ENCODE measurements at places on chromosomes 7 and 10.
A peak's percentile ranks its signal among the peaks of the same experiment; 100 is the strongest.

GRCh38 chr10:43407148-43407575 is 1.8 kb downstream of the HNRNPF start:
- H3K4me3 ChIP-seq = peak overlapping the region; percentile 97
- H3K36me3 ChIP-seq = no peaks in the 10 kb centered on the region
- H3K27ac ChIP-seq = peak overlapping the region; percentile 99
- DNase-seq = no peak

- H3K4me3 ChIP-seq = no peak overlapping the region
- no peak for DNase-seq
- no peak overlapping the region for H3K27ac ChIP-seq
- no peaks in the 10 kb centered on the region for H3K36me3 ChIP-seq
- no peaks in the 10 kb centered on the region for H3K27me3 ChIP-seq
These were observed 114.7 kb upstream of the EGFR start for GRCh38 chr7:54904130-54904529.

GRCh38 chr10:78929541-78929940 is 139.2 kb upstream of the ZMIZ1 start:
- no peaks in the 10 kb centered on the region for H3K36me3 ChIP-seq
- H3K4me1 ChIP-seq = peaks cover 2% of the 10 kb centered on the region
- H3K27ac ChIP-seq = no peak overlapping the region
- peaks cover 3% of the 10 kb centered on the region for H3K27me3 ChIP-seq

GRCh38 chr10:5360318-5360915 is 4.3 kb upstream of the UCN3 start:
- no peak overlapping the region for H3K27ac ChIP-seq
- no peaks in the 10 kb centered on the region for H3K36me3 ChIP-seq
- no peaks in the 10 kb centered on the region for H3K27me3 ChIP-seq
- no peak for DNase-seq

GRCh38 chr10:93639791-93640190 is 27.5 kb downstream of the PDE6C start:
- H3K4me3 ChIP-seq = no peak overlapping the region
- no peaks in the 10 kb centered on the region for H3K27me3 ChIP-seq
- no peak for DNase-seq
- H3K36me3 ChIP-seq = no peaks in the 10 kb centered on the region
- no peak overlapping the region for H3K27ac ChIP-seq

DNA sequence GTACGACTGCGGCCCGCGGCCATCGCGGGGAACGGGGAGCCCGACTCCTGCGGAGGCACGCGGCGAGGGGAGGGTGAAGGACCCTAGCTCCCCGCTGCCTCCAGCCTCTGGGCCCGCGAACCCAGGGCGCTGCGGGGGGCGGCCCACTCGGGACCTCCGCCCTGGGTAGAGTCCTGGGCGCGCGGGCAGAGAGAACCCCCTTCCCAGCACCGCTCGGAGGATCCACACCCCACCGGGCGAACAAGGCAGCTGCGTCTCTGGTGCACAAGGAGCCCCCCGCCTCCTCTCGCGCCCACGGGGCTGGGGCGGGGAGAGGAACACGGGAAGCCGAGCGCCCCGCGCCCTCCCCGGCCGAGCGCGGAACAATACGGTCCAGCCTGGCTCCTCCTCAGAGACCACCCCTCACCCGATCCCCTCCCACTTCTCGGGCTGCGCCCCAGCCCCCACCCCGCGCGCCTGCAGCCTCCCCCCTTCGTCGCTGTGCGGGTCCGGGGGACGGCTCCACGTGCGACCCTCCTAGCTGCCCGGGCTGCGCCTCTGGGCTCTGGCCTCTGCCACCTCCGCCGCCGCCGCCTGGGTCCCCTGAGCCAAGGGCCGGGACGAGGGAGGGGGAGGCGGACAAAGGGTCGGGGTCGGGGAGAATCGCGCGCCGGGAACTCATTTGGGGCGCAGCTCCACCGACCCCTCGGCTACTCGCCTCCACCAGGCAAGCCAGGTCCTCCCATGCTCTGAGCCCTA is at the start of gene WDR86:
Gene WDR86, minus strand, starts transcription at position 372 of the 738 bp plus-strand sequence. CDS start 449 bp downstream, outside the sequence.
- DNase-seq = peak; percentile 83
- no peaks in the 10 kb centered on the region for H3K36me3 ChIP-seq
- H3K27ac ChIP-seq = no peak within 1 kb of the TSS
- peak within 1 kb of the TSS; percentile 84 for H3K4me3 ChIP-seq
- H3K4me1 ChIP-seq = peaks cover 12% of the 10 kb centered on the region

DNA sequence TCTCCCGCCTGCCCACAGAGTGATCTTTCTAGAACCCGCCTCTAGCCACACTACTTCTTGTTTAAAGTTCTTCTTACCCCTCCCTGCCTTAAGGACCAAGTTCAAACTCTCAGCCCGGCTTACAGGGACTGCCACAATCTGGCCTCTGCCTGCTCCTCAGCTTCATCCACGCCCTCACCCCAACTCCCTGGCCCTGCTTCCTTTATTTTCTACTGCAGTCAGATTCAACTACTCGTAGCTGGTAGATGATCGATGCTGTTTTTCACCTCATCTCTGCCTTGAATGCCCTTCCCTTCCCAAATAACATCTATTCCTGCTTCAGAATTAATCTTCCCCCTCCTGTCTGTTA is 508.5 kb downstream of the RPS24 start:
- H3K4me1 ChIP-seq = no peaks in the 10 kb centered on the region
- H3K36me3 ChIP-seq = no peaks in the 10 kb centered on the region
- no peak for DNase-seq
- H3K4me3 ChIP-seq = no peak overlapping the region
- H3K27me3 ChIP-seq = no peaks in the 10 kb centered on the region

GRCh38 chr7:27184337-27185012 is 557 bp downstream of the HOXA11 start:
- peaks cover 100% of the 10 kb centered on the region for H3K27me3 ChIP-seq
- H3K4me1 ChIP-seq = peaks cover 27% of the 10 kb centered on the region
- H3K36me3 ChIP-seq = no peaks in the 10 kb centered on the region

GRCh38 chr7:80826520-80827238 is 92.2 kb downstream of the SEMA3C start:
- no peaks in the 10 kb centered on the region for H3K36me3 ChIP-seq
- no peak overlapping the region for H3K4me3 ChIP-seq
- no peak overlapping the region for H3K27ac ChIP-seq
- no peak for DNase-seq
- no peaks in the 10 kb centered on the region for H3K27me3 ChIP-seq

DNA sequence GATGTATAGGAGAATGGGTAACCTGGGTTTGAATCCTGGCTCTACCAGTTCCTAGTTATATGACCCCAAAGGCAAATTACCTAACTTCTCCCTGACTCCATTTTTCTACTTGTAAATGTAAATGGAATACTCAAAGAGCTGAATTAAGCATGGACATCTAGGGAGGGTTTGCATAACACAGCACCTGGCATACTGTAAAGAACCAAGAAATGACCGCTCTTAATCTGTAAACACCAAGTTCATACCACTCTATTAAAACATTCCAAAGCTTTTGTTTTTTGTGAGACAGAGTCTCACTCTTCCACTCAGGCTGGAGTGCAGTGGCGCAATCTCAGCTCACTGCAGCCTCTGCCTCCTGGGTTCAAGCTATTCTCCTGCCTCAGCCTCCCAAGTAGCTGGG is 19.6 kb downstream of the MPP7 start:
- H3K4me3 ChIP-seq = no peak overlapping the region
- H3K36me3 ChIP-seq = no peaks in the 10 kb centered on the region
- H3K27me3 ChIP-seq = peaks cover 1% of the 10 kb centered on the region

DNA sequence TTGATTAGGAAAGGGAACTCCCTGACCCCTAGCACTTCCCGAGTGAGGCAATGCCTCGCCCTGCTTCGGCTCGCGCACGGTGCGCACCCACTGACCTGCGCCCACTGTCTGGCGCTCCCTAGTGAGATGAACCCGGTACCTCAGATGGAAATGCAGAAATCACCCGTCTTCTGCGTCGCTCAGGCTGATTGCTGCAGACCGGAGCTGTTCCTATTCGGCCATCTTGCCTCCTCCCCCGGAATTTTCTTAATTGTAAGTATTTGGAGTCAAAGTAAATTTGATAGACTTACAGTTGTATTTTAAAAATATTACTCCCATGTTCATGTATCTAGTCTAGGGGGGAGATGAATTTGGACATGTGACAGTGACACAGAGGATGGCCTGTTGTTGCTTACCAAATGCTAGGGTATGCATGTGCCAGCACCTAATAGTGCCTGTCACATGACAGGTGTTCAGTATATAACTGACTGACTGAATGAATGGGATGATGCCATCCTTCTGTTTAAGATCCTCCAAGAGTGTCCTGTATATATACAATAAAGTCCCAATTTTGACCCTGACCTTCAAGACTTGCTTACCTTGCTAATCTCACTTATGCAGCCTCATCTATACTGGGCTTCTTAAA is 42.0 kb upstream of the ICA1 start:
- no peaks in the 10 kb centered on the region for H3K4me1 ChIP-seq
- H3K4me3 ChIP-seq = no peak overlapping the region
- H3K27ac ChIP-seq = no peak overlapping the region

DNA sequence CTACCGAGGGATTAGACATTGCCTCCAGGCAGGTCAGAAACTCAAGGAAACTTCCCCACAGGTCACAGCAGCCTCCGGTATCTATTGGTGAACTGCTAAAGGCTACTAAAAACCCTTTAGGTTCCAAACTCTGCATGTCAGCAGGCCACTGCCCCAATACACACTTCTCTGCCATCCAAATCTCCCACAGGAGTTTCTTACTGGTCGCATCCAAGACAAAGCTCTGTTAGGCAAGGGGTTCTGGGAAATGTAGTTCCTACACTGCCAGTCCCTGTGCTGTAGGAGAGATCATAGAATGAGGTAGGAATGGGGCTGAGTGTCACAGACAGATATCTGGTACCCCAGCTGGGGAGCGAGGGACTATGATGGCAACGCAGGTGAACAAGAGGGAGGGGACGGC is 757.0 kb upstream of the C7orf33 start:
- H3K36me3 ChIP-seq = no peaks in the 10 kb centered on the region
- H3K4me3 ChIP-seq = no peak overlapping the region
- no peak for DNase-seq
- no peaks in the 10 kb centered on the region for H3K27me3 ChIP-seq
- no peaks in the 10 kb centered on the region for H3K4me1 ChIP-seq
- H3K27ac ChIP-seq = 0 out of 2 replicates have a peak overlapping the region, but pooled peaks have one; percentile 10

- no peaks in the 10 kb centered on the region for H3K4me1 ChIP-seq
- no peaks in the 10 kb centered on the region for H3K36me3 ChIP-seq
- H3K4me3 ChIP-seq = no peak overlapping the region
- H3K27me3 ChIP-seq = no peaks in the 10 kb centered on the region
These were observed 30.6 kb downstream of the COL28A1 start for GRCh38 chr7:7504910-7505704.

GRCh38 chr10:3551761-3552160 is 233.2 kb downstream of the KLF6 start:
- DNase-seq = no peak
- no peak overlapping the region for H3K4me3 ChIP-seq
- no peaks in the 10 kb centered on the region for H3K27me3 ChIP-seq
- H3K4me1 ChIP-seq = no peaks in the 10 kb centered on the region
- H3K27ac ChIP-seq = no peak overlapping the region

GRCh38 chr10:129491123-129491734 is 24.2 kb downstream of the MGMT start:
- DNase-seq = no peak
- no peak overlapping the region for H3K4me3 ChIP-seq
- peaks cover 3% of the 10 kb centered on the region for H3K36me3 ChIP-seq
- no peaks in the 10 kb centered on the region for H3K27me3 ChIP-seq
- no peak overlapping the region for H3K27ac ChIP-seq
- H3K4me1 ChIP-seq = no peaks in the 10 kb centered on the region

DNA sequence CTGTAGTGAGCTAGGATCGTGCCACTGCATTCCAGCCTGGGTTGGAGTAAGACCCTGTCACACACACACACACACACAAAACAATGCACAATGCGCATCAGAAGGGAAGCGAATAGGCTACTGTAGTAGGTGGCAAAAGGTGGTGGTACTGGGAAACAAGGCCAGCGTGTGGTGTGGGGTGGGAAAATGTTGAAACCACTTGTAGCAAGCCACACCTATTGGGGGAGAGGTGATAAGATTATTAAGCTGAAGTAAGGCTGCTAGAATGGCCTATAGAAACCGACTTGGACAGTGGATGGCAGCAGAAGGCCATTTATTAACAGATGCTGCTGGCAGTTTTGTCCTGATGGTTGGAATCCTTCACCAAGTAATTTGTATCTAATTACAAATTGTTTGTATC is 7.2 kb upstream of the CHCHD1 start:
- H3K27me3 ChIP-seq = no peaks in the 10 kb centered on the region
- DNase-seq = no peak
- no peak overlapping the region for H3K27ac ChIP-seq
- peaks cover 12% of the 10 kb centered on the region for H3K36me3 ChIP-seq
- peaks cover 3% of the 10 kb centered on the region for H3K4me1 ChIP-seq
- H3K4me3 ChIP-seq = peak overlapping the region; percentile 22

DNA sequence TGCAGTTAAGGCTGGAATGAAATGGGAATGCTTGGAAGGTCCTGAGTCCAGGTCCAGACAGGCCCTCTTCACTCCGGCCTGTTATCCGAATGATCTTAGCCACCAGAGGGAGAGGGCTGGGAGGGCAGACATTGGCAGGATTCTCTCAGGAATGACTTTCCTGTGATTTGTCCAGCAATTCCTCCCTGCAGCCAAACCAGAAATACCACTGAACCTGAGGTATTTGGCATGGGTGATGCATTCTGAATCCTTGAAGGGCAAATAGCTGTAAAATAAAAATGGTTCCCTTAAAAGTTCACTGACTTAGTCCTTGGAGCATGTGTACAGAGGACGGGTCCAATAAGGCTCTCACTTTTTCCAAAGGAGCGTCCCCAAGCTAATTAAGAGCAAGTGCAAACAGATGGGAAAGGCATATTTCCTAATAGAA is 77.5 kb upstream of the HABP2 start:
- no peaks in the 10 kb centered on the region for H3K4me1 ChIP-seq
- DNase-seq = no peak
- H3K36me3 ChIP-seq = no peaks in the 10 kb centered on the region
- no peak overlapping the region for H3K4me3 ChIP-seq
- H3K27ac ChIP-seq = no peak overlapping the region

DNA sequence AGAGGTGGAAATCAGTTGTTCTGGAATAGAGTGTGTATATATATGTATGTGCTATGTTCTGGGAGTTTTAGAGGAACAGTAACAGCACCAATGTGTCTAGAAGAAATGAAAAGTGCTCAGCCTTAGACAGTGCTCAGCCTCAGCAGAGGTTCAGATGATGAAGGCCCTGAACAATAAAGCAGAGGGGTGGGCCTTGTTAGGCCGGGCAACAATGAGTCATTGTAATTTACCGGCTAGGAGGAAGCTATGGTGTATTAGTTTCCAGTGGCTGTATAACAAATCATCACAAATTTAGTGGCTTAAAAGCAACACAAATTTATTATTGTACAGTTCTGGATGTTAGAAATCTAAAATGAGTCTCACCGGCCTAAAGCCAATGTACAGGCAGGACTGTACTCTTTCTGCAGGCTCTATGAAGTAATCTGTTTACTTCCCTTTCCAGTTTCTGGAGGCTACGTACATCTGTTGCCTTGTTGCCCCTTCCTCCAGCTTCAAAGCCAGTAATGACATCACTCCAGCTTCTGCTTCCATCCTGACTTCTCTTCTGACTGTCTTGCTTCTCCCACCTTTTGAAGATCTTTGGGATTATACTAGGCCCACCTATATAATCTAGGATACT is 84.6 kb downstream of the CH25H start:
- H3K27me3 ChIP-seq = no peaks in the 10 kb centered on the region
- no peaks in the 10 kb centered on the region for H3K4me1 ChIP-seq
- no peak for DNase-seq
- no peak overlapping the region for H3K4me3 ChIP-seq
- no peaks in the 10 kb centered on the region for H3K36me3 ChIP-seq

Data from H1 (cell line).